Germinal center (tissue), 1 donor: ENCODE measurements at places on chromosomes 11 and 22.

GRCh38 chr11:131327421-131327820, 43.0 kb upstream of the NTM start:
- DNase-seq = no peak

DNA sequence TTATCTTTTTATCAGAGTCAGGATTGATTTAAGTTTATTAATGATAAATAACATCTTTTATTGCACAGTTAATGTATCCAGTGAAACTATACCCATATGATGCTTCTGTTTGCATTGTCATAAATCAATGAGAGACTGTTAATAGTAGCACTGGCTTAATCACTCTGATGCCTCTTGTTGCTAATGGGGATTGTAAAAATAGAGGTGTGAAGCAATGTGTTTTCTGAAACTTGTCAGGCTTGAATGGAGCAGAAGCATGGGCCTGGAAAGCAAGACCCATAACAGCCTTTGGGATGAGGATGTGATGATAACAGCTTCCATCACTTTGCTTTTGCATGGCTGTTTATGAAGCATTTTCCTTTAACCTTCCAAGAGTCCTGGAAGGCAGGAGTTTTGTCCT, 319.7 kb downstream of the DDX10 start:
- DNase-seq = no peak

DNA sequence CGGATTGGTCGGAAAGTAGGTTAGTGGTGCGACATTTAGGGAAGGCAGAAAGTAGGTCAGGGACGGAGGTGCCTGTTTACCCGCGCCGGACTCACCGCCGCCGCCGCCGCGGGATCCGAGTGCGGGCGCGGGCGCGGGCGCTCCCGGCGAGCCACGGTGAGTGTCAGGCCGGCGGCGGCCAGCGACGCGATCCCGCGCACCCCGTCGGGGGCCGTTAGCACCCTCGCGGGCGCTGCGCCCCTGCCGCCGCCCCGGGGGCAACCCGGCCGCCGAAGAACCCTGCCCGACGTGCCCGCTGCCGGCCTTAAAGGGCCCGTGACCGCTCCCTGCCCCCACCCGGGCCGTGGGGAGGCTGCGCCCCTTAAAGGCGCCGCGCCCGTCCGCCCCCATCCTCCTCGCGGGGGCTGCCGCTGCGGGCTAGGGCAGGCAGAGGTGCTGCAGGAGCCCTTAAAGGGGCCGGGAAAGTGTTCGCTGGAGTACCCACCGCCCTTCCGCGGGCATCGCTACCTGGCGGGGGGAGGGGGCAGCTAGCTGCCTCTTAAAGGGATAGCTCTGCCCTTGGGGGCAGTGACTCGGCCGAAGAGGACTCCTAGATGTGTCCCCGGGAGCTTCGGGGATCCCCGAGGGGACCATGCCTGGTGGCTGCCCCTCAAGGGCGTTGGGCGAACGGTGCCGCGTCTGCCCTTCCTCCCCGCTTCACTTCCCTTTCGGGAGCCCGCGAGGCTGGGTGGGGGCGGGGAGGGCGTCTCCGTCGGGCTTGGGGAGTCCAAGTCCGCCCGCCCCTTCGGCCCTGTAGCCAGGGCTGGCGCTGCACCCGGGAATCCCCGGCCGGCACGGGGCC, at the start of gene BMAL1:
Gene BMAL1, plus strand, starts transcription at position 23 of the 841 bp plus-strand sequence. CDS start 76,519 bp downstream, outside the sequence.
- peak; percentile 33 for DNase-seq

DNA sequence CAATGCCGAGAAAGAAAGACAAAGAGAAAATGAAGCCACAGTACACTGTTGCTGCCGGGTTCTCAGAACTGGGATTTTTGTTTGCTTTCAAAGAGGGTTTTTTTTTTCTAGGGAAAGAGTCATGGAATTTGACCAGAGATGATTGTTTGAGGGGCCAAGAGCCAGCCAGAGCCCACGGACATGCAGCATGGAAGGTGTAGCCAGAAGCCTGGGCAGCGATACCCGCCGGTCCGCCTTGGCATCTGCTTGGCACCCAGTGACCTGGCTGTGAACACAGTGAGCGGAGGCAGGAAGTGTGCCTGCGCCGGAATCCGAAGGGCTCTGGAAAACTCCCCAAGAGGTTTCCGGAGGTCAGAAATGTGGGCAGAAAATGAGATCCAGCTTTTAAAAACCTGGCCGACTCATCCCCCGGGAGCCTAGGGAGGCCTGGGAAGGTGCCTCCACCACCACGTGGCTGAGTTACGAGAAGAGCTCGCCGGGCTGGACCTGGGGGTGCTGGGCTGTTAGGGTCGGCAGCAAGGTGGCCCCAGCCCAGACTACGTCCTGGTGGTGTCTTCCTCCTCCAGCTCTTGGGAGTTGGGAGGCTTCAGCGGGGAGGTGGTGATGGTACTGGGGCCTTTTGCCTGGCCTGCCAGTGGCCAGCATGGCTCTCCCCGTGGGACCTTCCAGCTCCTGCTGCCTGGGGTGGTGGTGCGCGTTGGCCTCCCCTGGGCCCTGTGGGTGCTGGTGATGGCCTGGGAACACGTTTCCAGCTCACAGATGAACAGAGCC, 61.6 kb upstream of the PPARA start:
- DNase-seq = no peak

GRCh38 chr22:17264321-17265052, 45.3 kb upstream of the ADA2 start:
- no peak for DNase-seq

- DNase-seq = no peak
Measured at GRCh38 chr22:22934543-22935055, 47.0 kb downstream of the IGLL5 start.

DNA sequence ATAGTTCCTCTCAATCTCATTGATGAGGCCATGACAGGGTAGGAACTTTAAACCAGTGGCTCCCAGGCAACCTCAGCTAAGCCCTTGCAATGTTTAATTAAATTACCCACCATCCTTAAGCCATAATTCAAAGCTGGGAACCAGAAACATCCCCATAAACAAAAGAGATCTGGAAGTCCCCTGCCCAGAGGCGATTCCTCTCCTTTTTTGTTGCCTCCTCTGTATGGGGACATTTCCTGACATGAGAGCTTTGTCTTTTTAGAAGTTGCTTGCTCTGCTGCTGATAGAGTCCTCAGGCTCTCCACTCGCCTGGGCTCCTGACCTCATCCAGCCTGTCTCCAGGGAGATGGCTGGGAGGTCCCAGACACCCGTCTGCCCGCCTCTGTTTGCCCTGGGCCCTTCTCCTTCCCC, 3.2 kb downstream of the DTX4 start:
- no peak for DNase-seq

DNA sequence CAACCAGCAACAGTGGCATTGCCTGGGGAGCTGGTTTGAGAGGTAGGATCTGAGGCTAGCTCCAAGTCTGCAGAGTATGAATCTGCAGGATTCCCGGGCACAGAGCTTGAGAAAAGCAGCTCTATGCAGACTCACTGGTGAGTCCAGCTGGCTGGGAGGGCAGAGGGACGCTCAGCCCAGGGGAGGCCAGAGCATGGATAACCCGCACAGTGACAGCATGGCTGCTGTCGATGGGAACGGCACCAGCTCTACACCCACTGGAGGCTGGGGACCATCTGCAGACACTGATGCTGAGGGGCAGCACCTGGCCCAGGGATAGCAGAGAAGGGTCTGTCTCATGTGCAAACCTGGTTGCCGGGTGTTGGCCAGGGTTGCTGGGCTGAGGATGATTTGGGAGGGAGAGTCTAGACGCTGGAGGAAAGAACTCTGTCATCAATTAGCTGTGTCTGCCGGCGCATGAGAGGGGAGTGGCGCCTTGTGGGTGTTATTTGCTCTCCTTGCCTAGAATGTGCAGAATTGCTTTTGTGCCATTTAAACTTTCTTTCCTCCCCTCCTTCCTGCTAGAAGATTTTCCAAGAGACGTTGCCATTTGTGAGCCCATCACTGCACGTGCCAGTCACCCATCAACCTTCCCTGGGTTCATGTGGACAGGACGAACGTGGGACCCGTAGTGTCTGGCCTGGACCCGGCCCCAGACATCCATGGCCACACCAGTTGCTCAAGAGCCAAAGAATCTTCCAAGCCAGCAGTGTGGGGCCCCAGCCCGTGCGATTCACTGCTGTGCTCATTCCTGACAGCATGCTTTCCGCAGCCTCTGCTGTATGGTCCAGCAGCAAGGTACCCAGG, 19.1 kb upstream of the LINC01488 start:
- DNase-seq = no peak

DNA sequence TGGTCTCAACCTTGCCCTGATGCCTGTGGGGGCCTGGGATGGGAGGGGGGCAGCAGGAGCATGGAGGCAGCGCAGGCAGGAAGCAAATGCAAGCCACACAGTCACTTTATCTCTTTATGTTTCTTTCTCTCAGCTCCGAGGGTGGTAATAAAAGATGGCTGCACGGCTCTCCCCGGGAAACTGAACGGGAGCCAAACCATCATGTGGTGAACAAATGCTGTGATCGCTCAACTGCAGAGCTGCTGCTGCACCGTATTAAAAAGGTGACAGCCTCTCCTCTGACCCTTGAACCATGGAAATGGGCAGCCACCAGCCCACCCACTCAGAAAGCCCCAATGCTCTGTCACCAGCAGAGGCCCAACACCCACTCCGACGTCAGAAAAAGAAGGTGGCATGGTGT, 110.0 kb downstream of the TIMP3 start:
- no peak for DNase-seq

DNA sequence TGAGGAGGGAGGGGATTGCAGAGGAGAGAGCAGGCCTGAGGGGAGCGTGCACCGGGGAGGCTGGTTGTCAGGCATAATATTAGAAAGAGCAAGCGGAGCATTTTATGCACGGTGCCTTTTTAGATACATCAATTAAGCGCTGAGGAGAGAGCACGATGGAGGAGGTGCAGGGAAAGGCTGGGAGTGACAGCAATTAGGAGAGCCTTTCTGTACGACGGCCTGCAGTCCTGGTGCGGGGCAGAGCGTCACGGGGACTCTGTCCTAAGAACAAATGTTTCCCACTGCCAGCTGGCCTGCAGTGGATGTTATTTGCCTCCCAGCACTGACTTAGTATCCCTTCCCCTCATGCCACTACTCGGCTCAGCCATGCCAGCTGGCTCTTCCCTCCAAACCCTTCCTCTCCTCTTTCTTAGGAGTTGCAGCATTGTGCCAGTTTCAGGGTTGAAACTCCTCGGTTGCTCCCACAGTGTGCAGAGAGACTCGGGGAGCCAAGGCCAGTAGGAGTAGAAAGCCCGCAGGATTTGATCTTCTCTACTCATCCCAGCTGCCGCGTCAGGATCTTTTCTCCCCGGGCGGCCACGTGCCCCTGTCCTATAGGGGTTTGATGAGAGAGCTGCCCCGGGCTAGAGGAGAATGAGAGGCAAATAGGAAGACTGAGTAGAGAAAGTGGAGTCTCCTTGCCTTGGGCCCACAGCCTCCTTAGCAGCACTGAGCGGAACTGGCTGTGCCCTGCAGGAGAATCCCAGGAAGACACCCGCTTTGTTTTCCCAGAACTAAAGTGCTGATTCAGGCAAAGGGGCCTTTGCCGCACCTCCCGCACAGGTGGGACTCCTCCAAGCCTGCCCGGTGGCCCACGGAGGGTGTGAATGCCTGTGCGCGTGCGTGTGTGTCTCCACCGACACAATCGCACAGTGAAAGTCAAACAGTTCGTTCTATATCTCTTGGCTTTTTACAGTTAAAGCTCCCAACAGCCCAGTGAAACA, 875.3 kb downstream of the NTM start:
- no peak for DNase-seq

GRCh38 chr11:47105974-47106373, 70.7 kb downstream of the ARFGAP2 start:
- no peak for DNase-seq
